ENCODE measurements at places on chromosomes 2 and 18.

DNA sequence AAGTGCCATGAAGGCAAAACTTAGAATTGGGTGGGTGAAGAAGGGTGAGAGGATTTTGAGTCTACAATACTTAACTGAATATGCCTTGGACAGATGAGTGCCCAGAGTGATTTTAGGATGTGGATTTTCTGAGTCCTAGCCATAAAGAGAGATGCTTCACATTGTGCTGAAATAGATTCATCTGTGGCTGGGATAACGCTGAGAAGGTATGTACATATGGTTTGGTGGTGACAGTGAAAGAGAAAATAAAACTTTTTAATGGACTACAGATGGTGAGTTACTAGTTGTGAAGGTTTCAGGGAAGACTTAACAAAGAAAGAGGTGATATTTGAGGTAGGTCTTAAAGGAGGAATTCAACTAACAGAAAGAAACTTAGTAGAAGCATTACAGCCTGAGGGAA, 265.8 kb downstream of the AKAIN1 start:
- no peak for DNase-seq

GRCh38 chr2:159086342-159086741, 117.9 kb downstream of the TANC1 start:
- DNase-seq, result no peak

GRCh38 chr2:229154381-229154780, 116.7 kb downstream of the PID1 start:
- DNase-seq, result no peak

DNA sequence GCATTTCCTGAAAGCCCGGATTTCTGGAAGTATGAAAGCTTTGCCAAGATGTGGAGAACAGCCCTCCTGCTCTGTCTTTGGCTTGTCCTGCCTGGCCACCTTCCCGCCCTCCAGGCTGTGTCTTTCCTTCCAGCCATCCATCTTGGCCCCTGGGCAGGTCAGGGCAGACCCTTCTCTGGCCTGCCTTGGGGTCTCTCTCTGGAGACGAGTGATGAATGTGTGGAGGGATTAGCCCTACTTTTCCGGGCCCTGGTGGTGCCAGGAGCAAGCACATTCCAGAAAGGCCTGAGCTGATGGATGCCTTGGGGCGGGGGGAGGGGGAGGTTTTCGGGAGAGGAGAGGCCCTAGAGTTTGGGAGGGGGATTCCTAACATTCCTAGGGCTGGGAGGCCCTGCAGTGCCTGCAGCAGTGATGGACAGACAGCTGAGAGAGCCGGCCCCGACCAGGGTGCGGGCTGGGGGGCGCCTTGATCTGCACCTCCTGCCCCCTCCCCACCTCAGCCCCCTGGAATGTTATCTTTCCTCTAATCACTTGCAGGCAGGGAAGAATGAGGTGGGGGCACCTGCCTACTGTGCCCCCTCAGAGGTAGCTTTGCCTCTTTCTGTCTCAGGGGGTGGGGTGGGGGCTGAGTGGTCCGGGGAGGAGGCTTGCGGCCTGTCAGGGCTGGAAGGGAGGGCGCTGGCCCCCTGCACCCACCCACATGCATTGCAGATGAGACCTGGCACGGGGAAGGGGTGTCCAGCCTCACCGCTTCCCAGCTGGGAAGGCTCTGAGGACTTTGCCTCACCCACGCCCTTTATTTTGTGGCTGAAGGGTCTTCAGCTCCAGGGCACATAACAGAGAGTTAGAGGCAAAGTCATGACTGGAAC, 156.2 kb downstream of the DDX1 start:
- DNase-seq, result no peak

DNA sequence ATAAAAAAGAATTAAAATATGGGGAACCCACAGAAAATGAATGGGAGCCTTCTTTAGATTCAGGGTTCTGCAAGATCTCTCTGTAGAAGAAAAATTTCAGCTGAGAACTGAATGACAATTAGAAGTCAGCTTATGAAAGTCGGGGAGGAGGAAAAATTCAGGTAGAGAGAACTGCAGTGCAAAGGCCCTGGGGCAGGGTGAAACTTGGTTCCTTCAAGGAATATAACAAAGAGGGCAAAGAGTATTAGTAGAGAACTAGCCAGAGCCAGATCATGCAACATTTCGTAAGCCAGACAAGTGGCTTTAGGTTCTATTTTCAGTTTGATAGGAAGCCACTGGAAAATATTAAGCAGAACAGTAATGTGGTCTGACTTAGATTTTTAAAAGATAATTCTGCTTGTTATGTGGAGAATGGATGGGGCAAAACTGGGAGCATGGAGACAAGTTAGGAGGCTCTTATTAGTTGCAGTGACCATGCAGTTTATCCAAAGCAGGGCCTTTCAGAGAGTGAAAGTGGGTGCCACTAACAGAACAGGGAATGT, 27.9 kb downstream of the RAB27B start:
- DNase-seq, result no peak

DNA sequence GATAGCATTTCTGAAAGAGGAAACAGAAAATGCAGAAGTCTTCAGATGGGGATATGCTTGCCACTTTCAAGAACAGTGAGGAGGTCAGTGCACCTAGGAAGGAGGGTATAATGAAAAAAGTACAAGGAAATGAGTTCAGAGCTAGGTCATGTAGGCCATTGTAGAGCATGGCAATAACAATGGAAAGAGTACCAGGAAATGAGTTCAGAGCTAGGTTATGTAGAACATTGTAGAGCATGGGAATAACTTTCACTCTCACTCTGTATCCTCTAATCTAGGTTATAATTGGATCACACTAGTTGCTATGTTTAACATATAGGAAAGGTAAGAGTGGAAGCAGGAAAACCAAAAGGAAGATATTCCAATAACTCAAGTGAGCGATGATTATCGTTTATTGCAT, 12.3 kb downstream of the SCG2 start:
- no peak for DNase-seq
